NCI-H187 treated with DMSO at 0.1 percent for 48 hours (cell line): ENCODE measurements at places on chromosomes 6 and 20.

- DNase-seq: no peak
Observed at GRCh38 chr20:45082468-45082867, 18.5 kb downstream of the KCNS1 start.

GRCh38 chr20:62955519-62956386 lies 3.2 kb downstream of the SLC17A9 start:
- no peak for DNase-seq

DNA sequence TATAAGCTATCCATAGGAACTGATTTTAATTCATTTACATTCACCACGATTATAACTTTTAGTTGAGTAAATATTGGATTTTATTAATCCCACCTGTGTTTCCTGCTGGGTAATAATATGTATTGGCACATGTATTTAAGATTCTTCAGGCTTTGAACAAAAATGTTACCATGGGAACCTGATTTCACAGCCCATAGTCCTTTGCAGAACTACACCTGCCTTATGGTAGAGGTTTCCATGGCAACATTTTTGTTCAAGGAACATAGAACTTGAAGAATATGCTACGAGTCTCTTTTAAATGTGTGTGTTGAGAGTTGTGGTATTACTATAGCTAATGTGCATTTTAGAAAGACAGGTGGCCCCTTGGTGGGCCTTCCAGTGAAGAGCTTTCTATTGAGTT lies 317.4 kb downstream of the SAMD5 start:
- no peak for DNase-seq

DNA sequence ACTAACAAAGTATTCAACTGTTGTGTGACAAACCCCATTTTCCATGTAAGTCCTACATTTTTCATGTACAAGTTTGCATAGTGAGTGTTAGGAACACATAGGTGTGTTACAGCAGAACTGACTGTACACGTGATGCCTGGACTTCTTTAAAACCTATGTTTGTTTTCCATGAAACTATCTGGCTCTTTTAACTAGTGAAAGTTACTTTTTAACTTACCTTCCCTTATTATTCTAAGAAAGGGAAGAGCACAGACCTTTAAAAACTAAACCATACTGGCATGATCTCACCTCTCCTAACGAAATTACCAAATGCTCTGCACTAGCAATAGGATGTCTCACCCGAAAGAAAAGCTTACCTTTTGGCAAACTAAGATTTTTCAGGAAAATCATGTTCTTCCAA lies 87.8 kb downstream of the CENPW start:
- no peak for DNase-seq

GRCh38 chr6:83722876-83723275 lies 14.0 kb upstream of the SNAP91 start:
- DNase-seq: no peak

DNA sequence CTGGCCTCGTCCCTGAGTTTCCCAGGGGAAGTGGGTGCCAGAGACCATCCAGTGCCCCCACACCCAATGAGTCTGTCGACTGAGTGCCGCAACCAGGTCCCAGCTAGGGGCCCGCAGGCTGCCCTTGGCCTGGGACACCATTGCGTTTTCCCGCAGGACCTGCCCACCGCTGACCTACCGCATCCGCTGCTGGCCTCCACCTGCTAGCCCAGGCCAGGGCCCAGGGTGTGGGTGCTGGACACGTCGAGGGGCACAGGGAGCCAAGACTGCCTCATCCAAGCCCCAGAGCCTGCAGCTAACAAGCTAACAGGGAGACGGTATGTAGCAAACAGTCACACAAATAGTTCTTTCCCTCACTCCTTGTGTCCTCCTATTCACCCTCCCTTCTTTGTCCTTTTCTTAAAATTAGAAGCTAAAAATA lies 97.7 kb downstream of the TMEM242 start:
- DNase-seq: no peak

GRCh38 chr6:158125271-158125670 lies 42.8 kb downstream of the SERAC1 start:
- DNase-seq: no peak

DNA sequence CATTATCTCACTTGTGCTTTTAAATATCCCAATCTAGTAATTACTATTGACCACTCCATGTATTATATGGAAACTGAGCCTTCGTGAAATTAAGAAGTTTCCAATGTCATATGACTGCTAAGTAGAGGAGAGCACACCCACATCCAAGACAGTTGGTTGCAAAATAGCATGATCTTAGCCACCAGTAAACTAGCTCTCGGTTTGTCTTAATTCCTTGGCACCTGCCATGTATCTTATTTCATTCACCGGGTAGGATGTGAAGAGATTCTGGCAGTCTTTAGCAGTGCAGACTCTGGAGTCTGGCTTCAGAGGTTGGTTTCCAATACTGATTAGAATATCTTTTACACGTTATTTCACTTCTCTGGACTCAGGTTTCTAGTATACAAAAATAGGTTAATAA lies 270.3 kb downstream of the LAMA2 start:
- no peak for DNase-seq

GRCh38 chr6:53014063-53014462 lies 19.0 kb upstream of the GSTA4 start:
- no peak for DNase-seq

- no peak for DNase-seq
Observed at GRCh38 chr6:76057469-76057868, 15.0 kb downstream of the IMPG1 start.

- DNase-seq: no peak
Observed at GRCh38 chr6:67683960-67684359, 951.1 kb upstream of the ADGRB3 start.

DNA sequence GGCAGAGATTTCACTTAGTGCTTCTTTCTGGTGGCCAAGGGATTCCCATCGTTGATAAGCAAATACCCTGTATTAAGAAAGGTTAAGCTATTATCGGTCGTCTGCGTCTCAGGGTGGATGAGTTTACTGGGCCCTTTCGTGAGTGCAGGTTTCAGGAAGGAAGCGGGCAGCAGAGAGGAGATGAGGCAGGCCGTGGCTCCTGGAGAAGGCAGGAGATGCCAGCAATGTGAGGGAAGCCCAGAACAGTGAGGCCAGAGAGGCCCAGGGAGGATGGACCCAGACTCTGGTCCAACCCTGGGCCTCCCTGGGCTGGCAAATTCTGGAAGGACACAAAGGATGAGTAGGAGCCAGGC lies 11.2 kb downstream of the TFEB start:
- DNase-seq: no peak

- no peak for DNase-seq
Observed at GRCh38 chr20:19427913-19428312, 215.5 kb downstream of the SLC24A3 start.

GRCh38 chr6:43911354-43912115 lies 141.5 kb downstream of the VEGFA start:
- DNase-seq: no peak

GRCh38 chr6:149230712-149231460 lies 86.6 kb upstream of the TAB2 start:
- DNase-seq: no peak

GRCh38 chr20:63247671-63248228 lies 6.5 kb downstream of the NKAIN4 start:
- DNase-seq: no peak

DNA sequence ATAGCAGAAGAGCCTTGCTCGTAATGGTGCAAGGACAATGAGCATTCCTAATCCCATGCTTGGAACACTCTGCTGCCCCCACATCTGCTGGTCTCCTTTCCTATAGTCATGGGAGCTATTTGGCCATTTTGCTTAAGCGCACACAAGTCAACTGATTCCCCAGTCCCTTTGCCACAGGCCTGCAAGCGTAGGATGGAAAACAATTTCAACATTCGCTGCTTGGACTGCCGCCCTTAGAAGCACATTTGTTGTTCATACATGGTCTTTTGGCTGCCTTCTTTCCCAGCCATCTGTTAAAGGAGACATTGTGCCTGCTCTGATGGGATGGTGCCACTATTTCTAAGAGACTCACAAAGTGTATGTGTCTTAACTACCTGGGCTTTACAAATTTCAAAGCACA lies 96.9 kb downstream of the RFX6 start:
- no peak for DNase-seq

DNA sequence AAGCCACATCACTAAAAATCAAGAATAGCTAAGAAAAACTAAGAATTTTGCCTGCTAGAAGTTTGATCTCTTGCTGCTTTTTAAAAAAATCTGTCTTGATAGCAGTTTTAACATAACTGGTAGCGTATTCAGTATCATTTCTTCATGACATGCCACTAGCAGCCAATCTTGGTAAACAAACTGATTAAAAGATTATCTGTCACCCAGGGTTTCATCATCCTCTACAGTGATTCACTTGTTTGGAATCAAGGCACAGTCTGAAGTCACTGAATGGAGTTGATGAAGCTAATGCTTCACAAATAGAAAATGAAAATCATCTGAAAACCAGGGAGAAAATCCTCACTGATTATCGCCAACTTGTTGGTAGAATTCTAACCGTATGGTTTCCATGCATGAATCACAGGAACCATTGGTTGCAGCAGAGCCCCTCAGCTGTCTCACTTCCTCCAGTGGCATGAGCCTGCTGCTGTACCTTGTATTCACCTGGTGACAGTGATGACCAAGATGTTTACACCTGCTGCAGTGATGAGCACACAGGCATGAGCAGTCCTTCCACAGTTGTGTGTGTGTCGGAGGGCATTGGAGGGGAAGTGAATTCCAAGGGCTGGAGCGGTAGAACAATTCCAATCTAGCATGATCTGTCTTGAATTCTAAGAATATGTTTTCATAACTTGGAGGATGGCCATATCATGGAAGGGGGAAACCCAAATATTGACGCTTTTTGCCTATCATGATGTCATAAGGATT lies 275.0 kb downstream of the KHDC1L start:
- DNase-seq: no peak

- DNase-seq: no peak
Observed at GRCh38 chr6:82363428-82364086, at the start of gene TPBG. TSS of gene TPBG (plus strand) at chr6:82363817. CDS start at chr6:82364962, 1,145 bp downstream.

DNA sequence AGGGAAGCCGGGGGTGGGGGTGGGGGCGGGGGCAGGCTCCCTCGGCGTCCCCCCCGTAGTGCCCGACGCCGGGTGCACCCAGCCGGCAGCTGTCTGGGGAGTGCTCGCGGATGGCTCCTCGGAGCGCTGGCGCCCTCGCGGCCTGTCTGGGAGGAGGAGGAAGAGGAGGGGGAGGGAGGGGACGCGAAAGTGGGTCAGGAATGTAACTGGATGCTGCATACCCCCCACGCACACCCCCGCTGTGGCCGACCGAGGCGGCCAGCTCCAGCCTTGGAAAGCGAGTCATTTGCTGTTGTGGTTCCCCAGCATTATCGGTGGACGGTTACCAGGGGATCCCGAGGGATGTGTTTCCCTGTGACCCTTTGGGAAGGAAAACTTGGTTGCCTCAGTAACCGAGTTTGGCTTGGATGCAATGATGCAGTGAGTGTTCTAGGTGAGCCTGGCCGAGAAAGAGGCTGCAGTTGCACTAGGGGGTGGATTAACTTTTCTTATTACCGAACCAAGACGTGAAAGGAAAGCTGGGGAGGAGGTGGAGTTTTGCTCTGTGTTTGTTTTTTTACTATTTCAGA lies 55.2 kb upstream of the RREB1 start:
- no peak for DNase-seq

- no peak for DNase-seq
Observed at GRCh38 chr20:15523400-15523799, 1049.8 kb downstream of the KIF16B start.

- DNase-seq: no peak
Observed at GRCh38 chr6:101150226-101150625, 243.3 kb upstream of the GRIK2 start.

DNA sequence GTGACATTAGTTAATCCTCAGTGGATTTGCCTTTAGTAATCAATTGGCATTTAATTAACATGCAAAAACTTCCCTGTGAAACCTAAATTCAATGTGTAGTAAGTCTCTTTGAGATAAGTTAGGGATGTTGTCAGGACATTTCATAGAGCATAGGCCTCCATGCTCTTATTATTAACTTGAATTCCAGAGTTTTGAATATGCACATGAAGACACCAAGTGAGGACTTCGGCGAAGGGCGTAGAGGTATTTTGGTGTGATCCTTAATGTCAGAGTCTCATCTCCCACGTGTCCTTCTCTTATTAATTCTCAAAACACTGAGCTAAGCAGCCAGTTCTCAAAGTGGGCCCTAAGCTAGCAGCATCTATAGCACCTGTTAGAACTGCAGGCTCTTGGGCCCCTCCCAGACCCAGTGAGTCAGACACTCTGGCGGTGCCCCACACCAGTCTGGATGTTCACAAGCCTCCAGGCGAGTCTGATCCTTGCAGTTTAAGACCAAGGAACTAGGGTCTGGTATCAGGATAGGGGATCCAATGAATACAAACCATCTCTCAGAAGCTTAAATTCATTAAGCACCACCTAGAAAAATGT lies 292.1 kb downstream of the QKI start:
- no peak for DNase-seq
